ENCODE measurements at places on chromosomes 16 and 17.

GRCh38 chr16:52383119-52383518 lies 163.8 kb downstream of the TOX3 start:
- DNase-seq: no peak

DNA sequence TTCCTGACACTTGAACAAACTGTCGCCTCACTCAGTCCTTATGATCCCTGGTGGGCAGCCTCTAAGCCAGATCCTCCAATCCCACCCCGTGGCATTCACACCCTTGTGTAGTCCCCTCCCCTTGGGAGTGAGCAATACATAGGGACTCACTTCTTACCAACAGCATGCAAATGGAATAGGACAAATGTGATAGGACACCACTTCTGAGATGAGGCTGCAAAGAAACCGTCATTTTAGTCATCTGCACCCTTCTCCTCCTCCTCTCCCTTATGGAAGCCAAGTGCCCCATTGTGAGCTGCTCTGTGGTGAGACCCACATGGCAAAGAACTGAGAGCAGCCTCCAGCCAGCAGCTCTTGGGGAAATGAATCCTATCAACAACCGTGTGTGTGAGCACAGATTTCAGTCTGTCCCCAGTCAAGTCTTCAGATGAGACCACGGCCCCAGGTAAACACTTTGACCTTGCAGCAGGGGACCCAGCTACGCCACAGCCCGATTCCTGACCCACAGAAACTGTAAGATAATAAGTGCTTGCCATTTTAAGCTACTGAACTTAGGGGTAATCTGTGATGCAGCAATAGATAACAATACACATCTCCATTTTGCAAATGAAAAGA lies 46.9 kb downstream of the ZFHX3 start:
- DNase-seq: no peak

GRCh38 chr16:22195445-22195694 lies 10.7 kb upstream of the EEF2K start:
- no peak for DNase-seq

DNA sequence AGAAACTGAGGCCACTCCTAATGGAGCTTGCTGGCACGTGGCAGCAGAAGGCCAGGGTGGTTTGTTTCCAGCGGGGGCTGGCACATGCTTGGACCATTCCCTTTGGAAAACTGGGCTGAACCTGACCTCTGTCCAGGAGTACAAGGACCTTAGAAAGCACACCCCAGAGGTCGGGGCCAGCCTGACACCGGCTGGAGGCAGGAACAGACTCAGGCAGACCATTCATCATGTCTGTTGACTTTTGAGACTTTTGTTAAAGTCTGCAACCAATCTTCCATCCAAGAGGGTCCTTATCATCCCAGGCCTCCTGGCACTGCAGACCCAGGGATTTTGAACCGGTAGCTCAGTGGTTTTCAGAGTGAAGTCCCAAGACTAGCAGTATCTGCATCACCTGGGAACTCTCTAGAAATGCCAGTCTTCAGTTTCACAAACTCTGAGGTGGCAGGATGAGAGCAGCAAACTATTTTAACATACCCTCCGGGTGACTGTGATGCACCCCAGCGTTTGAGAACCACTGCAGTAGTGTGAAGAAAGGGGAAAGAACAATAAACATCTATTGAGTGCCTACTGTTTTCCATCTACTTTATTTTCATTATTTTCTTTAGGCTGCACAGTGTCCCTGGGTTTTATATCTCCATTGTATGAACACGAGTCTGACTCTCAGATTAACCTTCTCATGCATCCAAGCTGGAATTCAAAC lies 145.3 kb upstream of the PLCG2 start:
- DNase-seq: no peak

GRCh38 chr17:74297941-74298340 lies 23.9 kb downstream of the DNAI2 start:
- DNase-seq: no peak

- no peak for DNase-seq
Observed at GRCh38 chr16:10040136-10041080, 141.8 kb downstream of the GRIN2A start.

DNA sequence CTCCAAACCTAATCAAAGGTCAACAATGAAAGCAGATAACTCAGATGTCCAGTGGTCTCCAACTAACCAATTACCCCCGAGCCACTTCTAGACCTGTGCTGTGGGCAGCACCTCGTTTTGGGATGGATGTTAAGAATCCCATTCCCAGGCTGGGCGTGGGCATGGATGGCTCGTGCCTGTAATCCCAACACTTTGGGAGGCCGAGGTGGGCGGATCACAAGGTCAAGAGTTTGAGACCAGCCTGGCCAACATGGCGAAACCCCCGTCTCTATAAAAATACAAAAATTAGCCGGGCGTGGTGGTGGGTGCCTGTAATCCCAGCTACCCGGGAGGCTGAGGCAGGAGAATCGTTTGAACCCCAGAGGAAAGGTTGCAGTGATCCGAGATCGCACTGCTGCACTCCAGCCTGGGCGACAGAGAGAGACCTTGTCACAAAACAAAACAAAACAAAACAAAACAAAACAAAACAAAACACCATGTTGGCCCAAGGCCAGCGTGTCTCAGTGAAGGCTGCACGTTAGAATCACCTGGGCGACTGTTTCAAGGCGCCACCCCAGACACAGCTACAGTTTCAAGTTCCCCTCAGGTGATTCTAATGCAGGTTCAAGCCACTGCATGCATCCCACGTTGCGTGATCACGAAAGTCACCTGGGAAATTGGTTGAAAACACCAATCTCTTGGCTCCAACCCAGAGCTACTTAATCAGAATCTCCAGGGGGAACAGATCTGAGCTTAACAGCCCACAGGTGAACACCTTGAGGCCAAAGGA lies 21.3 kb downstream of the COX4I1 start:
- no peak for DNase-seq

- no peak for DNase-seq
Observed at GRCh38 chr17:59629174-59629573, 9.5 kb downstream of the CLTC start.

DNA sequence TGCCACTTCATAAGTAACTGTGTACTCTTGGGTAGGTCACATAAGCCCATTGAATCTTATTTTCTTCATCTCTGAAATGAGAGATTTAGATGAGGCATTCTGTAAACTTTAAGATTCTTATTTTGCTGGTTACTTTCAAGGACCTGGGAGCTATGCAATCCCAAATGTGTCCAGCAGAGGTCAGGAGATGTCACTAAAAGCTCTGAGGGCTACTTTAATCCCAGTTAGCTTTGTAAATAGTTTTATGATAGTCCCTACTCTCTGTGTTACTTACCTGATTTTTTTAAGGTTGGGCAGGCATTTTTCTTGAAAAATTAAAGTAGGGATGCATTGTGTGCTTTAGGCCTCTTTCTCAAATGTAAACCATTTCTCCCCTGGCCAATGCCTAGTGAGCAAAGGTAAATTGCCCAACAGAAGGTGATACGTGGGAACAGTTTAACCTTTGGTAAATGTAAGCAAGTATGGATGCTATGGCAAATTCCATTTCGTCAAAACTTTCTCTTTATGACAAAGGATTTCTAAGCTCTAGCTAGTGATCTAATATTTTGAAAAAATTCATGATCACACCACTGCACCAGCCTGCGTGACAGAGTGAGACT lies 57.1 kb upstream of the WSB1 start:
- DNase-seq: no peak

DNA sequence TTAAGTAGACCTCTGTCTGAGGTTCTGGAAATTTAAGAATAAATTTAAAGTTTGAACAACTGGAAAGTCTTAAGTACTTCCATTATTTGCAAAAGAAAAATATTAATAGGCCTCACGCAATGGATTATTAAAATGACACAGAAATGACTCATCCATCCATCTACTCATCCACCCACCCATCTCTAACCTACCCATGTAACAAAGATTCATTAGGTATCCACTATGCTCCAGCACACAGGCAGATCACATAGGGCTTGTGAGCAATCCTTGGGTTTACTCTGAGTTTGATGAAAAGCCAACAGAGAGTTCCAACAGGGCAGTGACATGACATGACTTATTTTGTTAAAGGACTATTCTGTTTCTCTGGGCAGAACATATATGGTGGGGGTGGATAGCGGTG lies 93.3 kb downstream of the HELZ start:
- no peak for DNase-seq

DNA sequence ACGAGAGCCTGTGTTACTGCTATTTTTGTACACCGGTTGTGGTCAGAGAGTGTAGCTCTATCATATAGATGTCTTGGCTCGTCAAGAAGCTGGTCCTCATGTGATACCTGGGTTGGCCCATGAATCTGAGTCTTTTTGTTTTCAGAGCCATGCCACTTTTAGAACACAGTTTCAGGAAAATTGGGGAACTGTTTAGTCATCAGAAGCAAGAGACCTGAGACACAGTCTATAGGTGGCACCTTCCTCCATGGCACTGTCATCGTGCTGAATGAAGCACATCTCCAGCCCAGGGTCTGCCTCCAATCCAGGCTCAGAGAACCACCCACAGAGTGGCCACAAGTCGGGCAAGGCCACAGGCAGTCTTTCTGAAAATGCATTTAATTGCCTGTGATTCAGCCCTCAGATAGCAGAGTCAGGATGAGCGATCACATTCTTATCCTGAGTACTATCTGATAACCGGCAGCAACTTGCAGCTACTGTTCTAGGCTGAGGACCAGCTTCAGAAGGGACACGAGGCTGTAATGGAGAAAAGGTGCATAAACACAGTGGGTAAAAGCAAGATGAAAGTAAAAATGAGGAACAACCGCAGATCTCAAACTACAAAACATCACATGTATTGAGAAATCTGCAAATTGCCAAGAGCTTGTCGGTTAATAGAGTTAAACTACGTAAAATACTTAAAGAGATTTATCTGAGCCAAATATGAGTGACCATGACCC lies 14.2 kb upstream of the HAPSTR1 start:
- no peak for DNase-seq

GRCh38 chr16:21501869-21502667 lies 97.3 kb upstream of the METTL9 start:
- DNase-seq: peak; percentile 81

DNA sequence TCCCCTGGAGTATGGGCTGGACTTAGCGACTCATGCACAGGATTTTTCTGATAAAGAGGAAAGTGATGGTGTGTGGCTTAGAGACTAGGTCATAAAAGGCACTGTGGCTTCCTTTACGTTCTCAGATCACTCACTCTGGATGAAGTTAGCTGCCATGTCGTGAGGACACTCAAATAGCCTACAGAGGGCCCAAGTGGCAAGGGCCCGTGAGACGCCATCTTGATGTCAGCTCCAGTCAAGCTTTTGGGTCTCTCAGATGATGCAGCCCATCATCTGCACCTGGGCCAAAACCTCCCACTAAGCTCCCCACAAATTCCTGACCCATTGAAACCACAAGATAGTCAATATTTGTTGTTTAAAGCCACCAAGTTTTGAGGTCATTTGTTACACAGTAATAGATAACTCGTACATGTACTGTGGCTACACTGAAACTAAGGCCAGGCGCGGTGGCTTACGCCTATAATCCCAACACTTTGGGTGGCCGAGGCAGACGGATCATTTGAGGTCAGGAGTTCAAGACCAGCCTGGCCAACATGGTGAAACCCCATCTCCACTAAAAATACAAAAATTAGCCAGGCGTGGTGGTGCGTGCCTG lies 14.7 kb downstream of the ST6GALNAC2 start:
- DNase-seq: no peak

- no peak for DNase-seq
Observed at GRCh38 chr16:27048316-27048715, 18.4 kb upstream of the C16orf82 start.

- no peak for DNase-seq
Observed at GRCh38 chr17:17813055-17813724, 23.6 kb downstream of the SREBF1 start.

DNA sequence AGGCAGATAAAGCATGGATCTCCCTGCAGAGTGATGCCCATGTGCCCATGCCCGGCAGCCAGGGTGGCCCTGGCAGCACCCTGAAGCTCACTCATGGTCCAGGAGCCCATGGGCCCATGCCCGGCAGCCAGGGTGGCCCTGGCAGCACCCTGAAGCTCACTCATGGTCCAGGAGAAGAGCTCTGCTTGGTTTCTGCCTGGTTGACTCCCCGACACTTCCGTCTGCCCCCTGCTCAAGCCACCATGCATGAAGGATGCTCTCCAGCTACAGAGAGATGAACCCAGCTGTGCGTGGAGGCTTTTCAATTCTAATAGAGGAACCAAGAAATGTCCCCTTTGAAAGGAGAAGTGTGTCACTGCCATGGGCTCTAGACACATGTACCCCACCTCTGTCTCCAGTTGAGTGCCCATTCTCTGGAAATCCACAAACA lies 8.7 kb downstream of the CCL17 start:
- no peak for DNase-seq

DNA sequence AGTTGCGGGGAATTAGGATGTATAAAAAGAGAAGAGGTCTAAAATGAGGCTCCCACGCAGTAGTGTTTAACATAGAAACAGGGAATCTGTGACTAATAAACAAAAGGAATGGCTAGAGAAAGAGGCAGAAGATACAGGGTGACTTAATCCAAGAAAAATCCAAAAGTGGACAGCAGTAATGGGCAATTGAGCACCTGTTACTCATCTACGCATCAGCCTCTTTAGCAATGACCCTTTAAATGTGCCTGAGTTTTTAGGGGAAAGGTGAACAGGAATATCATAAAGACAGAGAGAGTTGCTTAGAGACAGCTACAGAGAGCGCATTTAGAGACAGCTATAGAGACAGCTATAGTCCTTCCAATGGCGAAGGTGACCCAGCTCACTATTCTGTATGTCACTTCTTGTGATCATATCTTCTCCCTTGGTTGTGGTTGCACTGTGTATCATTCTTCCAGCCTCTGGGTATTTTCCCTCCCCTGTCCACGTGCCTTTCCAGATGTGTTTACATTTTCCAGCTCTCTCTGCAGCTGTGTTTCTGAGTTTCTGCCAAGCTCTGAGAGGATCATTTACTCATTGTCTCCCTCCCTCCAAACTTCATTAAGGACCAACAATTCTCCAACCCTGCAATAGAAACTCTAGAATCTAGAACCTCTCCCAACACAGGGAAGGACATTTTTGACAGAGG lies 61.5 kb downstream of the MYOCD start:
- no peak for DNase-seq

- no peak for DNase-seq
Observed at GRCh38 chr16:22900863-22901262, 86.9 kb downstream of the HS3ST2 start.

- no peak for DNase-seq
Observed at GRCh38 chr16:11734025-11734652, 8.5 kb downstream of the TXNDC11 start.

- DNase-seq: no peak
Observed at GRCh38 chr16:50610331-50611262, 62.4 kb downstream of the NKD1 start.

DNA sequence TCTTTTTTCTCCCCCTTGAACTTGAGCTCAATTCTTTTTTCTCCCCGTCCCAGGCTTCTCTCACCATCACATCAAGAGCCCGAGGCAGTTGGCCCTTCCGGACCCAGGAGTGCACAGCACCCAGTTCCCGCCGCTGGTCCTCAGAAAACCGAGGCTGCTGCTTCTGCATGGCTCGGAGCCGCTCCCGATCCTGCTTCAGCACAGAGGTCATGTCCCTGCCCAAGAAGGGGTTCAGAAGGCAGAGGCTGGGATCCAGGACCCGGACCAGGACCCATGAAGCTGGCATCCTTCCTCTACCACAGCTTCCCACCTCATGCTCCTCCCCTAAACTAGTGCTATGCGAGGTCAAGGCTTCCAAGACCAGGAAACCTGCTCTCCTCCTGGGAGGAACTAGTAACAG lies 10.5 kb downstream of the PER1 start:
- DNase-seq: no peak

GRCh38 chr16:12423131-12423530 lies 380.6 kb downstream of the CPPED1 start:
- no peak for DNase-seq

- no peak for DNase-seq
Observed at GRCh38 chr17:16911141-16911937, 60.6 kb downstream of the TNFRSF13B start.

GRCh38 chr16:1082952-1083675 lies 10.6 kb downstream of the SSTR5 start:
- DNase-seq: no peak

All from cortex of kidney (tissue), 1 donor.